ENCODE measurements at places on chromosomes 12 and 14.

- H3K4me1 ChIP-seq = no peaks in the 10 kb centered on the region
- no peak overlapping the region for H3K4me3 ChIP-seq
- no peaks in the 10 kb centered on the region for H3K36me3 ChIP-seq
- no peak overlapping the region for H3K27ac ChIP-seq
- no peaks in the 10 kb centered on the region for H3K27me3 ChIP-seq
- DNase-seq = peak; percentile 86
Observed at GRCh38 chr12:32455607-32456071, 56.3 kb downstream of the FGD4 start.

DNA sequence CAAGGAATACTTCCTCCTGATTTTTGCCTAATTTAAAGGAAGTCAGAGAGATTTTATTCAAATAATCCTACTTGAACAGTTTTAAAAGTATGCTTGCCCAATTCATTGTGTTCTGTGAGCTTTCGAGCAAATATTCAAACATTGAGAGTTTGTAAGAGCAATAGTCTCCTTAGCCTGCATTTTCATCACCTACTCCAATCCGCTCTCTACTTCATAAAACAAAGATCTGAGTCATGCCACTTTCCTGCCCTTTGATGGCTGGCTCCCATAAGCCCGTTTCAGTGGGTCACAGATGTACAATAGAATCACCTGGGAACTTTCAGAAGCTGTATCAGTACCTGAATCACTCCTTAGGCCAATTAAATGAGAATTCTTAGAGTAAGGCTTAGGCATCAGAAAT is 319.2 kb downstream of the PDZRN4 start:
- no peak for DNase-seq
- H3K27me3 ChIP-seq = no peaks in the 10 kb centered on the region
- H3K27ac ChIP-seq = no peak overlapping the region

DNA sequence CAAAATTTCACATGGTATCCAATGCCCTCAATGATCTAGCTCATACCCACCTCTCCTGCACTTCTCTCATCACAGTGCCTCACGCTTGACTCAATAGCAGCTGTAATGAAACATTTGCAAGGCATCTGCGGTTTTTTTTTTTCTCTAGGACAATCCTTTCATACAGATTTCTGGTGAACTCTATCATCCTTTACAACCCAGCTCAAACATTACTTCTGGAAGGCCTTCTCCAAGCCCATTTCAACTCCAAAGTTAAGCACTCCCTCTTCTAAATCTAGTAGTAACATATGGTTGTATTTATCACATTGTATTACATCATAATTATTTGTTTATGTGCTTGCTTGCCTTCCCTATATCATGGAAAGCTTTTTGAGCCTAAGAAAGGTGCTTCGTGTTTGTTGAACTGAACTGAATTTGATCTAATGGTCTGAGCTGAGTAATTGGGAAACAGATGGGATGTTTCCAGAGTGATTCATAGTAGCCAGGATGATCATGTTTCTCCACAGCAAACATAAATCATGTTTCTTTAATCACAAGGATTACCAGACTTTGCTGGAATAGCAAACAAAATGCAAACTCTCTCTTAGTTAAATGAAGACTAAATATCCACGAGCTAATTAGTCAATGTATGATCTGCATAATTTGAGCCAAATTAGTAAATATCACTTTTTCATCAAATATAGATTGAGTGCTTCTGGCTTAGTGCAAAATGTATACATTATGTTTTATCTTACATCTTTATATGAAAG is 14.3 kb downstream of the CFL2 start:
- no peaks in the 10 kb centered on the region for H3K4me1 ChIP-seq
- no peaks in the 10 kb centered on the region for H3K27me3 ChIP-seq
- no peak overlapping the region for H3K4me3 ChIP-seq
- no peaks in the 10 kb centered on the region for H3K36me3 ChIP-seq
- H3K27ac ChIP-seq = no peak overlapping the region

DNA sequence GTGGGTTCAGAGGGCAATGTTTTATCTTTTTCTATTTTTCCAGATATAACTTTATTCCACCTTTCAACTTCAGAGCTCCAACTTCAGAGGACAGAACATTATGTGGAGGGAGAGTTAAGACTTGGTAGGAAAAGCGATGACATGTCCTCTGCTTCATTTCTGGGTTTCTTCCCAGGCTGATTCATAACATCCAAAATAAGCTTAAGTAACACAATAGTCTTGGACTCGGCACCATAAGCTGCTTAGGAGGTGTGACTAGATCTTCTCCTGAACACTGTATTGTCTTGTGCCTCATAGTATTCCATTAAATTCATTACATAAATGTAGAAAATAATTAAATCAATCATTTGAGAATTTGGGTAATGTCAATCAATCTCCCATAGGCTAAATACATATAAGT is 95.5 kb upstream of the PDE3A start:
- DNase-seq = no peak
- peaks cover 2% of the 10 kb centered on the region for H3K4me1 ChIP-seq
- H3K36me3 ChIP-seq = no peaks in the 10 kb centered on the region
- no peak overlapping the region for H3K27ac ChIP-seq

- H3K4me3 ChIP-seq = no peak overlapping the region
- H3K4me1 ChIP-seq = no peaks in the 10 kb centered on the region
- no peak for DNase-seq
- no peaks in the 10 kb centered on the region for H3K27me3 ChIP-seq
Observed at GRCh38 chr14:104268725-104269436, 130.5 kb downstream of the KIF26A start.

DNA sequence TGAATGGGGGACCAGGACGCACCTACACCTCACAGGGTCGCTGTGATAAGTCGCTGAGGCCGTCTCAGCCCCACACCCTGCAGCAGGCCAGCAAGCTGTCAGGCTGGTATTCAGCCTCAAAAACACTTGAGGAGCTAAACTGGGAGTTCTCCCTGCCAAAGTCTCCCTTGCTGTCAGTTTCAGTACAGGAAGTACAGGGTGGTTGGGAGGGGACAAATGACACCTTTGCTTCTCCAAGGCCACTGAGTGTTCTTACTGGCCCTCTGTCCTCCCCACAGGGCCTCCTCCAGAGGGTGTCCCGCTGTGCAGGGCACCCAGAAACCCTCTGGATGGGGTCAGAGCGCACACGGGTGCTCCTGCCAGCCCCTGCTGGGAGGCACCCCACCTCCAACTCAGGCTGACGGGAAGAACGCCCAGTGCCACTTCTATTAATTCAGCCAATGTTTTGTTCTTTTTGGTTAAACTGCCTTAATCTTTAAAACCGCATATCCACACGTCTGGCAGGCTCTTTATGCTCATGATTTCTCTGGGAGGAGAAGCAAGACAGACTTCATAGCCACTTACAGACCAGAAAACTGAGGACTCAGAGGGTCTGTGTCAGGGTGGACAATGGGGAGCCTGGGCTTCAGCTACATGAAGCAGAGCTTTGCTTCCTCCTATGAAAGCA is 75.9 kb downstream of the ITPK1 start:
- peaks cover 59% of the 10 kb centered on the region for H3K4me1 ChIP-seq
- no peaks in the 10 kb centered on the region for H3K36me3 ChIP-seq
- peak overlapping the region; percentile 82 for H3K27ac ChIP-seq
- DNase-seq = no peak
- H3K27me3 ChIP-seq = no peaks in the 10 kb centered on the region

DNA sequence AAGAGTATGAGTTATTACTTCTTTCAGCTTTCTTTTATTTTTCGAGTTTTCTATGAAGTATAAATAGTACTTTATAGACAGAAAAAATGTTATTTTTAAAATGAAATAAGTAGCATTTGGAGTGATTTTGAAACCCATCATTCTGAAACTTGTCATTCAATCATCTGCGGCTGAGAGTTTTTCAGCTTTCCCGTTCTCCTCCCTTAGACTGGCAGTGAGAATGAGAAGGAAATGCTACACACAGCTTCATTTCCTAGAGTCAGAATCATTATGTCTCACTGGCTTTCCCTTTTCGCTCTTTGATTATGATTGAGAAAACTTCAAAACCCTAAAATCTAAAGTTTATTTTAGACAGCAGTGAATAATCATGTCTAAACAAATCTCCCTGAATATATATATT is 33.7 kb upstream of the GNPNAT1 start:
- H3K4me1 ChIP-seq = no peaks in the 10 kb centered on the region
- no peak overlapping the region for H3K27ac ChIP-seq
- H3K36me3 ChIP-seq = no peaks in the 10 kb centered on the region
- no peak for DNase-seq
- no peak overlapping the region for H3K4me3 ChIP-seq
- H3K27me3 ChIP-seq = no peaks in the 10 kb centered on the region

GRCh38 chr14:63180011-63180410 is 24.2 kb upstream of the RHOJ start:
- no peaks in the 10 kb centered on the region for H3K4me1 ChIP-seq
- H3K27ac ChIP-seq = no peak overlapping the region
- no peaks in the 10 kb centered on the region for H3K36me3 ChIP-seq
- H3K27me3 ChIP-seq = peaks cover 3% of the 10 kb centered on the region
- DNase-seq = no peak

DNA sequence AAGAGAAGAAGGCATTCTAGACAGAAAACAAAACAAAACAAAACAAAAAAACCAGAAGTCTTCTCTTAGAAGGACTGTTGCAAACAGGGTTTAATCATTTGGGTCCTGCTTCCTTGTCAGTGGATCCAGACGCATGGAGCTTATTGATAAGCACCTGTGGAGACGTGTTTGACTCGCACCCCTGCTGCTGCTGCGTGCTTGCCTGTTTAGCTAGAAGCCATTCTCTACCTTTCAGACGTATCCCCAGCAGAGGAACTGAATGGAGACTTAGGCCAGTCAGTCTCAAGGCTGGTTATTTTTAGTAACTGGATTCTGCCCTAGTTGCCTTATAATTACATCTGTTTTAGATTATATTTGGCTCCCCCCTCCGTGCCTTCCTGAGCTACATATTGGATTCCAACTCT is 186.1 kb upstream of the EEA1 start:
- peak; percentile 22 for DNase-seq
- no peaks in the 10 kb centered on the region for H3K36me3 ChIP-seq
- H3K27me3 ChIP-seq = no peaks in the 10 kb centered on the region

GRCh38 chr14:75274899-75275569 is 3.6 kb upstream of the FOS start:
- H3K4me1 ChIP-seq = peaks cover 9% of the 10 kb centered on the region
- H3K36me3 ChIP-seq = no peaks in the 10 kb centered on the region
- no peak for DNase-seq
- no peak overlapping the region for H3K27ac ChIP-seq

- no peaks in the 10 kb centered on the region for H3K4me1 ChIP-seq
- H3K36me3 ChIP-seq = no peaks in the 10 kb centered on the region
- H3K27ac ChIP-seq = no peak overlapping the region
- H3K27me3 ChIP-seq = peaks cover 2% of the 10 kb centered on the region
- DNase-seq = no peak
Observed at GRCh38 chr14:95290871-95291431, 28.8 kb downstream of the CLMN start.

DNA sequence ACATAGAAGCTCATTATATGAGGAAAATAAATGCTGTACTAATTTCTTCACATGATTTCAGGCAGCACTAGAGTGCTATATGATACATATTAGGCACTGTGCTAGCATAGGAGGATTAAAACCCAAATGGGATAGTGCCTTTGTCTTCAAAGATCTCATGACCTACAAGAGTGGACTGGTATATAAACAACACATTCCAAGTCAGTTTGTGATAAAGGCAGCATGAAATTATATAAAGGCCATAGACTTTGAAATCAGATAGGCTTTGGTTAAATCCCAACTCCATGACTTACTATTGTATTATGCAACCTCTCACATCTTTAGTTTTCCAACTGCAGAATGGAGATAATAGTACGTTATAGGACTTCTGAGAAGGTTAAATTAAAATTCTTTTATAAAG is 179.7 kb downstream of the RAD51B start:
- H3K4me1 ChIP-seq = no peaks in the 10 kb centered on the region
- H3K36me3 ChIP-seq = no peaks in the 10 kb centered on the region
- peak; percentile 56 for DNase-seq
- no peak overlapping the region for H3K4me3 ChIP-seq
- H3K27me3 ChIP-seq = no peaks in the 10 kb centered on the region

- H3K27ac ChIP-seq = no peak overlapping the region
- H3K4me1 ChIP-seq = no peaks in the 10 kb centered on the region
- peaks cover 4% of the 10 kb centered on the region for H3K36me3 ChIP-seq
- H3K4me3 ChIP-seq = no peak overlapping the region
- H3K27me3 ChIP-seq = no peaks in the 10 kb centered on the region
- DNase-seq = no peak
Observed at GRCh38 chr14:74035556-74035955, 16.4 kb downstream of the BBOF1 start.

All from cardiac muscle cell (in vitro differentiated cells and primary cell).